ENCODE measurements at places on chromosomes 7 and 10.

GRCh38 chr7:154789404-154789803, 213.5 kb downstream of the PAXIP1 start:
- DNase-seq = no peak

- DNase-seq = no peak
Measured at GRCh38 chr7:40516376-40516775, 381.6 kb downstream of the SUGCT start.

DNA sequence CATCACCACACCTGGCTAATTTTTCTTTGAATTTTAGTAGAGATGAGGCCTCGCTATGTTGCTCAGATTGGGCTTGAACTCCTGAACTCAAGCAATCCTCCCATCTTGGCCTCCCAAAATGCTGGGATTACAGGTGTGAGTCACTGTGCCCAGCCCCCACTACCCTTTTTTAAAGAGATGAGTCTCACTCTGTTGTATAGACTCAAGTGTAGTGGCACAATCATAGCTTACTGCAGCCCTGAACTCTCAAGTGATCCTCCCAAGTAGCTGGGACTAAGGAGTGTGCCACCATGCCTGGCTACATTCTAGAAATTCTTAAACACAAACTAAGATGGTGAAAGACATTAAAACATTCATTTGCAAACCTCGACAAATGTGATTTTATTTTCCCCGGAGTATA, 12.6 kb downstream of the SYPL1 start:
- no peak for DNase-seq

DNA sequence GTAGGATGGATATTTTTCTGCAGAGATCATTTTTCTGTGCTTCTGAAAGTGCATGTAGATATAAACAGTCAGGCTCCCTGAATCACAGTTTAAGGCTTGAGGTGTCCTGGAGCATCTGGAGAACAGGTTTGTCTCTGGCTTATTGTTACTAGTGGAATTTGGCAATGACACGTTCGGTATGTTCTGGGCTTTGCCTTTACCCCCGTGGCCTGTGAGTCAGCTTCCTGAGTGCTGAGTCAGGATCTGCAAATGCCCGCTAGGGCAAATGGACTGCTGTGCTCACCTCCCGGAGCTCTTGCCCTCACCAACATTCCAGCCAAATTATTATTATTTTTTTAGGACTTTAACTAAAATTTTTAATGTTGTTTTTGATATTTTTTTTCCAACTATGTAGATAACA, 192.5 kb upstream of the PRSS1 start:
- no peak for DNase-seq

GRCh38 chr7:6691103-6691502, 15.6 kb downstream of the ZNF12 start:
- no peak for DNase-seq

DNA sequence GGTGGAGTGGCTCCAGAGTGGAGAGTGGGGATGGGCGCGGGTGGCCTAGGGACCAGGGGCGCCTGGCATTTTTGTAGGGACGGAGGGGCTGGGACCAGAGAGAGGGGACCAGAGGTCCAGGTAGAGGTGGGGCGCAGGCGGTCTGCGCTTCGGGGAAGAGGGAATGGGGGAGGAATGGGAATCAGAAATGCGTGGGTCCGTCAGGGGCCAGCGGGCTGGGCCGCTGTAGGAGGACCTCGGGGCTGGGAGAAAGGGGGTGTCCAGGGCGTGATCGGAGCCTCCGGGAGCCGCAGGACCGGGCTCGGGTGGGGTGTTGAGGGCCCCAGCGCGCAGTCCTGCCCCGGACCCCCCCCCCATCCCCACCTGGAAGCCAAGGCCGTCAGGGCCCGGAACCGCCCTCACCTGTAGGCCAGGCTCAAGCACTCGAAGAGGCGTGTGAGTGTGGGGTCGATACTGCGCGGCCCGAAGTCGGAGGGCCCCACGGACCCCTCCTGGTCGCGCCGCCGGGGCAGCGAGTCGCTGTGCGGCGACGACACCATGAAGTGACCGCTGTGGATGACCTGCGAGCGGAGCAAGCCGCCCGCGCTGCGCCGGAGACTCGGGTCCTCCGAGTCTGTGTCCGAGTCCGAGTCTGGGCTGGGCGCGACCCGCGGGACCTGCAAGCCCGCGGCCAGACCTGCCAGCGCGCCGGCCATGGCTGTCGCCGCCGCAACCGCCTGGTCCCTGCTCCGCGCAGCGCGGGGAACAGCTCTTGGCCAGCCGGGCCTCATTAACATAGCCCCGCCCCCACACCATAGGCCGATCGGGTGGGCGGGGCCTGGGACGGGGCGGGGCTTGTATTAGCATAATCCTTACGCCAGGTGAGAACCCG, at the start of gene MLXIPL:
Gene MLXIPL, minus strand, starts transcription at position 725 of the 871 bp plus-strand sequence. Its CDS starts 30 bp downstream, at position 695.
- DNase-seq = peak; percentile 44

DNA sequence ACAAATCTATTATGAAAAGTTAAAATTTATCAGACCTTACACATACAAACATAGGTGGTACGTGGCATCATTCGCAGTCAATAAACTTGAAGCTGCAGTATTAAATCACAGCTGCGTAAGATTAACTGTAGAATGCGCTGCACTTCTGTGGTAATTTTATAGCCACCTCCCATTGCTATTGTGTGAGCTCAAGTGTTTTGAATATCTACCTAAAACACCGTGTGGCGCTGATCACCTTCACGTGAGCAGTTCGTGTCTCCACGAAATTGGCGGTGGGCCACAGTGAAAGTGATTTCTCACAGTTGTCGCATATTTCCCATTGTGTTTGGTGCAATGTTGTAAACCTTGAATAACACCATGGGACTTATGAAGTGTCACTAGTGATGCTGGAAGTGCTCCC, 102.8 kb downstream of the PLPP4 start:
- no peak for DNase-seq

- DNase-seq = no peak
Measured at GRCh38 chr10:95290461-95291364, at the start of gene PDLIM1. Gene PDLIM1 (minus strand): TSS chr10:95291003. CDS start chr10:95290915, 88 bp downstream.

DNA sequence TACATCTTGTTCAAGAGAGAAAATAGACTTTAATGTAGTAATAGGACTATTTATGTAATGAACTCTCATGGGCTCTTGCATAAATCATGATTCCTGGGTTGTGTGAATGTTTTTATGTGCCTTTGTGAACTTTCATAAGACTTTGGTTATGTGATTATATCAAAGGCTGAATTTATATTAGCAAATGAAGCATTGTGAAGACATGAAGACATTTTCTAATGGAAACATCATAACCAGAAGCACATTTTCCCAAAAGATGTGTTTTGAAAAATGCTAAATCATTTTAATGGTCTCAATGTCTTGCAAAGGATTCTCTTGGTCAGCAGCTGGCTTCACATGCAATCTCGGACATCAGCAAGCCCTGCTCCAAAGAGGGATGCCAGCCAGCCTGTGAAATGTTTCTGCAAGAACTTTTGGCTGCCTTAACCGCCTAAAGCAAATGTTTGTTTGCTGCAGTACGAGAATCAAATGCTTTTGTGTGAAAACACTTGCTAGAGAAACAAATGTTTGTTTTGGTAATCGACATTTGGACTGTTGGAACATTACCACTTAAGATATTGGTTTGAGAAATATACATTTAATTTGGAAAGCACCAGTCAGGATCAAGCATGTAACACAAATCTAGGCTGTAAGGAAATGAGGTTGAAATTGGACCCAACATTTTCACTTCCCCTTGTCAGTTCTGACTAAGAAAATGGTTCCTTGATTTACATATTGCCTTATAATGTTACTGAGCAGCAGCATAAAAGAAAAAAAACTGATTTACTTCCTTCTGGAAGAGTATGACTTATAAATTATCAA, 102.1 kb downstream of the RTKN2 start:
- no peak for DNase-seq

All from NCI-H2081 treated with DMSO at 0.1 percent for 48 hours (cell line).